Stimulated activated CD4-positive, alpha-beta T cell treated with anti-CD3 and anti-CD28 coated beads, Interleukin-12 subunit alpha, Interleukin-12 subunit beta, amount 100 ng/mL, for 24 hours (primary cell): ENCODE measurements at places on chromosomes 5 and 9.

DNA sequence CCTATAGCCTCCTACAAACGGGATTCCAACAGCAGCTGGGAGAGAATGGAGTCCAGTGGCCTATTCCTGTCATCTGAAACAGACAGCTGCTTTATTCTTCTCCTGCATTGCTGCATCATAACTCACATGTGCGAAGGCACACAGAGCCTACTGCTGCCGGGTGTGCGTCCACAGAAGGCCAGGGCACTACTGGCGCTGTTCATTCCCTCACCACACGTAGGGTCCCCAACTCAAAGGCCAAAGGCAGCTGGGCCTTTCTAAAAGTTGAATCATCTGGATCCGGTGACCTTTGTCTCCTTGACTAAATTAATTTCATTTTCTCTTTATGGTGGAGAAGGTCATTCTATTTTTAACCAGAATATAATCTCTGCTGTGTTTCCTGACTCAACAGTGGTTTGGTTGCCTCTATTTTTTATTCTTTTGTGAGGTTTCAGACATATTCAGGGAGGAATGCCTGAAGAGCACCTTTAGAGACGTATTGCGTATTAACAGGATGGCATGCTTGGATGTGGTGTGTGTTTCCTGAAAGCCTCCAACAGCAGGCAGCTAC is 10.8 kb upstream of the SPATA24 start:
- no peak for DNase-seq

DNA sequence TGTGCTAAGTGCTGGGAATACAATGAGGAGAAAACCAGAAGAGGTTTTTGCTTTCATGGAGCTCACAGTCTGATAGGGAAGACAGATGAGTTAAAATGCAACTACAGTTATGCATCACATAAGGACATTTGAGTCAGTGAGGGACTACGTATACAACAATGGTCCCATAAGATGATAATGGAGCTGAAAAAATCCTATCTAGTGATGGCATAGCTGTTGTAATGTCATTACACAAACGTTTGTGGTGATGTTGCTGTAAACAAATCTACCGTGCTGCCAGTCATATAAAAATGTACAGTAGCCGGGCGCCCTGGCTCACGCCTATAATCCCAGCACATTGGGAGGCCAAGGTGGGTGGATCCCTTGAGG is 110.1 kb upstream of the RAD23B start:
- DNase-seq = no peak

DNA sequence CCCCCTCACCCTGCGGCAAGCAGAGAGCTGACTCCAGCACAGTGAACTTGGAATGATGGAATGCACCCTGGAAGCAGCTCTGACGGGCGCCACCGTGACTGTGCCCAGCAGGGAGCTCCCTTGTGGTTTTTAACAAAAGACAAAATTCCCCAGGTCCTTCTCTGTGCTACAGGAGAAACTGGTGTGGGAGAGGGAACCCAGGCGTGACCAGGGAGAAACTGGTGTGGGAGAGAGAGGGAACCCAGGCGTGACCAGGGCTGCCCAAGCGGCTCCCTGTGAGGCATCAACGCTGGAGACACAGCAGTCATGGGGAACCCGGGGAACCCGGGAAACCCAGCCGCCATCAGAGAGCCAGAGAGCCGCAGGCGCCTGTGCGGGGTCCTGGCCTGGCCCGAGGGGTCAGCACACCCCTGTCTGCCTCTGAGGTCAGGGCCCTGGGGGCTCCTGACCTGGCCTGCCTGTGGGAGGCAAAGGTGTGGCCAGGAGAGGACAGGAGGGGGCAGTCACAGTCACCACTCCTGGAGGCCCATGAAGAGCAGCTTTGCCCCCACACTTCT is 3.1 kb upstream of the AHRR start:
- DNase-seq = no peak

DNA sequence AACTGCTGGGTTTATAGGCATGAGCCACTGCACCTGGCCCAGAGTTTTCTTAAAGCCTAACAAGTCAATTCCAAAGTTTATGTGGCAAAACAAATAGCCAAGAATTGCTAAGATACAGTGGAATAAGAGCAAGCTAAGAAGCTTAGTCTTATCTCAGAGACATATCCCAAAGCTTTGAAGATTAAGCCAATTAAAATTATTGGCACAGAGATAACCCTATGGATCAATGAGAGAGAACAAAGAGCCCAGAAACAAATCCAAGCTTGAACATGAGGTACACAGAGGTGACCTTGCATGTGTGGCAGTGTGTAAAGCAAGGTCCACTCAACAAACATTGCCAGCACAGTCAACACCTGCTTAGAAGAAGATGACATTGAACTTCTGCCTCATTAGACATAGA is 13.3 kb downstream of the BTNL3 start:
- DNase-seq = no peak

DNA sequence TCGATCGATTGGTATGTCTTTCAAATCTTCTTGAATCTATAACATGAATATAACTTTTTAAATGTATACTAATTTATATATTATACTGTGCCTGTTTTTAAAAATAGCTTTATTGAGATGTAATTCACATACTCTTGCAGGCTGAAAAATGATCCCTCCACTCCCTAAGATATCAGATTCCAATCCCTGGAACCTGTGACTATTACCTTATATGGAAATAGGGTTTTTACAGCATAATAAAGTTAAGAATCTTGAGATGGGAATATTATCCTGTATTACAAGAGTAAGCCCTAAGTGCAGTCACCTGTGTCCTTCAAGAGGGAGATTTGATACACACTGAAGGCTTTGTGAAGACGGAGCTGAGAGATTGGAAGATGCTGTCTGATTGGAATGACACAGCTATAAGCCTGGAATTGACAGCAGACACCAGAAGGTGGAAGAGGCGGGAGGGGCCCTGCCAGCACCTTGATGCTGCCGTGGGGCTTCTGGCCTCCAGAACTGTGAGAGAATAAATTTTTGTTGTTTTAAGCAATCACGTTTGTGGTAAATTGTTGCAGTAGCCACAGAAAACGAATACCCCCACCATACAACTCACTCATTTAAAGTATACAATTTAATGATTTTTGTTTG is 161.3 kb downstream of the RMI1 start:
- DNase-seq = no peak

GRCh38 chr5:145996135-145996534 is 59.8 kb downstream of the SH3RF2 start:
- DNase-seq = no peak

GRCh38 chr9:36092509-36093215 is 43.9 kb upstream of the GLIPR2 start:
- no peak for DNase-seq

DNA sequence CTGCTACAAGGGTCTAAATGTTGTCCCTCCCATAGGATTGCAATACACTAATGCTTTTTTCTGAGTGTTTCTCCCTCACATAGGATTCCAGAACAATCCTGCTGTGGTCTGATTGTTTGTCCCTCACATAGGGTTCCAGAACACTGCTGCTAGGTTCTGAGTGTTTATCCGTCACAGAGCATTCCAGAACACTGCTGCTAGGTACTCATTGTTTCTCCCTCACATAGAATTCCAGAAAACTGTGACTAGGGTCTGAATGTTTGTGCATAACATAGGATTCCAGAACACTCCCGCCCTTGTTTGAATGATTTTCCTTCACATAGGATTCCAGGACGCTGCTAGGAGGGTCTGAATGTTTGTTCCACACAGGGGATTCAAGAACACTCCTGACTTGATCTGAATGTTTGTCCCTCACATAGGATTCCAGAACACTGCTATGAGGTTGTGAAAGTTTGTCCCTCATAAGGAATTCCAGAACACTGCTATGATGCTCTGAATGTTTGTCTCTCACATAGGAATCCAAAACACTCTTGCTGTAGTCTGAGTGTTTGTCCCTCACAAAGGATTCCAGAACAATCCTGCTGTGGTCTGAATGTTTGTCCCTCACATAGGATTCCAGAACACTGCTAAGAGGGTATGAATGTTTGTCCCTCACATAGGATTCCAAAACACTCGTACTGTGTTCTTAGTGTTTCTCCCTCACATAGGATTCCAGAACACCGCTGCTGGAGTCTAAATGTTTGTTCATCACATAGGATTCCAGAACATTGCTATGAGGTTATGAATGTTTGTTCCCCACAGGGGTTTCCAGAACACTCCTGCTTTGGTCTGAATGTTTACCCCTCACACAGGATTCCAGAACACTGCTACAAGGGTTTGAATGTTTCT is 213.5 kb downstream of the FOXD4L6 start:
- DNase-seq = no peak

- DNase-seq = no peak
Measured at GRCh38 chr5:30341466-30341865, 852.0 kb upstream of the CDH6 start.

GRCh38 chr9:94734054-94734754 is 7.7 kb downstream of the AOPEP start:
- DNase-seq = no peak

DNA sequence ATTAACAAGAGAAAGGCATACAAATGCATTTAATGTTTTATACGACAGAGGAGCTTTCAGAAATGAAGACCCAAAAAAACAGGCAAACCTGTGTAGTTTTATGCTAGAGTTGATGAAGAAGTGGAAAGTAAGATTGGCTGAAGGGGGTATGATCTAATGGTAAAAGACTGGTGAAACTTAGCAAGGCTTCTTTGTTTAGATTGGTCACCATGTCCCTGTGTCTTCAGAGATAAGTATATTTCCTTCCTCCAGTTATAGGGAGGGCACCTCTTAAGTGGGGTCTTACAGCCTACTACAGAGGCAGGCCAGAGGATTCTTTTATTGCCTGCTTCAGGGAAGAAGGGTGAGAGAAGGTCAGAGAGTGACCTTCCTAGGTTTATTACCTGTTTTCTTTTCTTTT is 56.4 kb downstream of the PRKACG start:
- no peak for DNase-seq

DNA sequence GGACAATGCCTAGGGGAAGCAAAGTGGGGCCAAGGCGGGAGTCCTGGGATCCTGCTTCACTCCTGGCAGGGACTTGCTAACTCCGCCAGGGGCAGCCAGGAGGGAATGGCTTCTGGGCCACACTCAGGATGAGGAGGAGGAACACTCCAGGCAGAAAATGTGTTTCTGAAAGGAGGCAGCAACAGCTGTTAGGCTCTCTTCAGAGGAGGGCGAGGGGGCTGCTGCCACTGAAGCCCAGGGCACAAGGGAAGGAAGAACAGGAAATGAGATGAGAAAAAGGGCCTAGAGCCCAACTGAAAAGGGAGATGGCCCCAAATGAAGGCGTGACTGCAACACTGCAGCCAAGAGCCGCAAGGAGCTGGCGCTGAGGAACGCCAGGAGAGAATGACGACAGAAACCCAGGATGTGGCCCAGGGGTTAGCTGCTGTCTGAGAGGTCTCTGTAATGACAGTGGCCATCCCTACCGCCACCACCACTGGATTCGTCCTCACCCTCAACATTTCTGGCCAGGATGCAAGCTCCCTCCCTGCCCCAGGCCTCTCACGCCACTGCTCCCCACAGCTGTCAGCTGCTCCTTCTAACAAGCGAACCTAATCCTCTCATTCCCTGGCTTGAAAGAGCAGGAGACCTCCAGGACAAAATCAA is 15.8 kb downstream of the PSMB7 start:
- no peak for DNase-seq

GRCh38 chr5:140251527-140251973 is 51.4 kb downstream of the PFDN1 start:
- DNase-seq = peak; percentile 64

DNA sequence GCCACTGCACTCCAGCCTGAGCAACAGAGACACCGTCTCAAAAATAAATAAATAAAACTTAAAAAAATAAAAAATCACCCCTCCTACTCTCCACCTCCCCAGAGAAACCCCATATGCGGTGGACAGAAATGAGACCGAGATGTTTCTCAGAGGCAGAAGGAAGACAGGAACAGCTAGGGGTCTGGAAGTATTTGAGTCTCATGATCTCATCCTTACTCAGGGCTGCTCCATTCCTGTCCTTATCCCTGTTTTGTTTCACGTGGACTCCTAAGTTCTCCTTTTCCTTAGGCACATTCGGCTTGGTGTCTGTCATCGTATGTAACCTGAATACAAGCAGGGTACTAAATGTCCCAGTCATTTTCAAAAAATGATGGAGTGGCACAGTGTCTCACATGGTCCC is 76.1 kb downstream of the C9orf50 start:
- no peak for DNase-seq

DNA sequence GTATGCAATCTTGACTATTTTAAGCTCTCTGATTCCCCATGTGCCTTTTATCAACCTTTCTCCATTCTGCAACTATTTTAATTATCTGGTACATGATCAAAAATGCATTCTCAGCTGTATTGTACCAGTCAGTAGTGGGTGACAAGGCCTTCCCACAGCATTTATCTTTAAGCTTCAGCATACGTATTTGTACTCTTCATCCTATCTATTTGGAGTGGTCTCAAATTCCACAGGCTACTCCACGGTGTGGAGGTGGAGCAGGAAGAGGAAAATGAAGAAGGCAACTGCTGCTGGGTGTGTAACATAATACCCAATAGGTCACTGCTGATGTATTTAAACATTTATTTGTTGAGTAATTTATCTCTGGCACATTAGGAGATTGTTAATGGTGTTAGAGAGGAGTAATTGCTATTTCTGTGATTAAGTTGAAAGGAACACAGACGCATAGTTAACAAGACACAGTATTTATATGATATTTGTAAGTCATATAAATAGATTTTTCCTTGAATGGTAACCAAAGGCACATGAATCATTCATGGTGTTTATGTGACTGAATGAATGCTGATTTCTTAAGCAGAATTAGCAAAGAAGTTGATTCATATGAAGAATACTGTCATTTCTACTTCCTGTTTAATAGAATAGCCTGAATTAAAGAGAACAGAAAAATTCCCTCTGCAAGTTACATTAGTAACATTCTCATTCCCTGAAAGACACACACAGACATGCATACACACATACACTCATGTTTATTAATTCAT is 153.8 kb upstream of the NR3C1 start:
- no peak for DNase-seq

GRCh38 chr9:137156567-137157375 is 13.1 kb downstream of the LRRC26 start:
- peak; percentile 47 for DNase-seq

- DNase-seq = no peak
Measured at GRCh38 chr9:71901695-71902597, 9.0 kb downstream of the ABHD17B start.

DNA sequence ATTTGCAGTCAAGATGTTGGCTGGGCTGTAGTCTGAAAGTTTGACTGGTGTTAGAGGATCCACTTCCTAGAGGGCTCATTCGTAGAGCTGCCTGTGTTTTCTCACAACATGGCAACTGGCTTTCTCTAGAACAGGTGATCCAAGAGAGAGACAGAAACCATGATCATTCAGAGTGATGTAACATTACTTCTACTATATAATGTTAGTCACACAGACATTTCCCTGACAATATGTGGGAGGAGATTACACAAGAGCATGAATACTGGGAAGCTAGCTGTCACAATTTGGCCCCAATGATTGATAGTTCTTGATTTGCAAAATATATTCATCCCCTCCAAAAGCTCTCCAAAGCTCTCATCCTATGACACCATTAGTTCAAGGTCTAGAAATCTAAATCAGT is 10.9 kb upstream of the TMEM161B start:
- no peak for DNase-seq
